ENCODE measurements at places on chromosomes 13 and 19.

DNA sequence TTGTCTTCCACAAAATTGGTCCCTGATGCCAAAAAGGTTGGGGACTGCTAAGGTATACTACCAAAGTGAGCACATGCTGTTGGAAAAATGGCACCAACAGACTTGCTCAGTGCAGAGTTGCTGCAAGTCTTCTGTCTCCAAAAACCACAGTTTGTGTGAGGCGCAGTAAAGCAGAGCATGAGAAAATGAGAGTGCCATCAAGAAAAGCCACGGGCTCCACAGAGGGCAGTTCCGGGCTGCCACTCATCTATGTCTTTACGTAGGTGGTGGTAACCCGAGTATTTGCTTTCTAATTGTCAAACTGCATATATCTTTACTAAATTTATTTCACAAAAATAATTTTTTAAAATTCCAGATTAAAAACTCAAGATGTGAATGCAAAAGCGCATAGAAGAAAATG, 123.8 kb downstream of the RNF17 start:
- no peak for DNase-seq

DNA sequence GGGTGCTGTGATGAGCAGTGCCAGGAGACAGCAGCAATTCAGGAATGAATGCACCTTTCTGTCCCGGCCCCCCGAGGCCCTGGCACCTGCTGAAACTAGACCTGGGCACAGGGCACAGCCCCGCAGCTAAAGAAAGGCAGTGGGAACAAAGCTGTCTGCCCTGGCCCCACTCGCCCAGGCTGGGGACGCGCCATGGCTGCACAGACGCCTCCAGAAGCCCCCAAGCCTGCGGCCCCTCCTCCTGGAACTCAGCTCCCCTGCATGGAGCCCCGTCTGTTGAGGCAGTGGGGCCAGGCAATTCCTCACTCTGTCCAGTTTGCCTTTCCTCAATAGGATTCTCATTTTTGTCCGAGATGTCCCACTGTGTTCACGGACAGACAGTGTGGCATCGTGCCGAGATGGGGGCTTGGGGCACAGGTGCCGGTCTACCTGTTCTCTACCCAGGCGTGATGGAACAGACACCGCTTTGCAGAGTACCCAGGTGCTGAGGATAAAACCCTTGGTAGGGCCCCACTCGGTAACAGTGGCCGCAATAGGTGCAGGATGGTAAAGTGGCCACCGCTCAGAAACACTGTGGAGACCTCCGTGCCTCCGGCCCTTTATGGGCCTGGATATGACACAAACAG, 146.5 kb upstream of the SOX1 start:
- DNase-seq, result no peak

- DNase-seq, result no peak
These were observed 1.2 kb upstream of the LENG9 start for GRCh38 chr19:54464630-54465425.

DNA sequence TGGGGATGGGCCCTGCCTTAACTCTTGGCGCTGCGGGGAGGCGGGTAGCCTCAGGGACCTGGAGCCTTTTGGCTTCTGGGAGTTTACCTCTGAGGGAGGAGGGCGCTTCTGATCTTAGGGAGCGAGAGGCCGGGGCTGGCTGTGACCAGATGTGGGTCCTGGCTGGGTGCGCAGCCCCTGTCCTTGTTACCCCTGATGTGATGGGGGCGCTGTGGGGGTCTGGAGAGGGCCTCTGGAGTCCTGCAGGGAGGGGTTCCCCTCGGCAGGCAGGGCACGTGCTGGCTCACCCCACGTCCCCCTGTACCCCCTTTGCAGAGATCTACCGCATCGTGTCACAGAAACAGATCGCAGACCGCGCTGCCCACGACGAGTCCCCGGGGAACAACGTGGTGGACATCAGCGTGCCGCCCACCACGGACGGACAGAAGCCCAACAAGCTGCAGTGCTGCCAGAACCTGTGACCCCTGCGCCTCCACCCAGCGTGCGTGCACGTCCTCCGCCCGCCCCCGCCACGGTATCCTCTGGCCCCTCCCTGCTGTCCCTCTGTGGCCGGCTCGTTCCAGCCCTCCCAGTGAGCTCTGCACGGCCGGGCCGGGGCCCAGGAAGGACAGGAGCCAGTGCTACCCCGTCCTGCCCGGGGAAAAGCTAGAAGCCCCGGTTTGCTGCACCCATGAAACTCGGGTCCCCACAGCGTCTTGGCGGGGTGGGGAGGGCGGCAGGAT, 9.8 kb upstream of the MARCHF2 start:
- no peak for DNase-seq

DNA sequence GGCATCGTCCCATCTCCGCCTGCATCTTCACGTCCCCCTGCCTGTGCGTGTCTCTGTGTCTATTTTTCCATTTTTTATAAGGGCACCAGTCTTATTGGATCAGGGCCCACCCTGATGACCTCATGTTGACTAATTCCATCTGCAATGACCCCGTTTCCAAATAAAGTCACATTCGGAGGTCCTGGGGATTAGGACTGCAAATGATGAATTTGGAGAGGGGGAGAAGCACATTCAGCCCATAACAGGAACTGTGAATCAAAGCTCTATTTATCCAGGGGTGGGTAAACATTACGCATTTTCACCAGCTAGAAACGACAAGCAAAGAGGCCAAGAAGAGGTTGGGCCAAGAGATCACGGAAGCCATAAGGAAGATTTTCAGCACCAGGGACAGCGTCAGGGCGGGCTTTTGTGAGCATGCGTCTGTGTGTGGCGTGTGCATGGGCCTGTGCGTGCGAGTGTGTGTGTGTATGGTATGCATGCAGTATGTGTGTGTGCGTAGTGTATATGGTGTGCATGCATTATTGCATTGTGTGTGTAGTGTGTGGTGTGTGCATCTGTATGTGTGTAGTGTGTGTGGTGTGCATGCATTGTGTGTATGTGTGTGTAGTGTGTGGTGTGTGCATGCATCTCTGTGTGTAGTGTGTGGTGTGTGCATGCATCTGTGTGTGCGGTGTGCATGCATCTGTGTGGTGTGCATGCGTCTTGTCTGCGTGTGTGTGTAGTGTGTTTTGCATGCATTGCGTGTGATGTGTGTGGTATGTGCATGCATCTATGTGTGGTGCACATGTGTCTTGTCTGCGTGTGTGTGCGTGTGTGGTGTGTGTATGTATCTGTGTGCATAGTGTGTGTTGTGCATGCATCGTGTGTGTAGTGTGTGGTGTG, 19.6 kb downstream of the CELF5 start:
- no peak for DNase-seq

DNA sequence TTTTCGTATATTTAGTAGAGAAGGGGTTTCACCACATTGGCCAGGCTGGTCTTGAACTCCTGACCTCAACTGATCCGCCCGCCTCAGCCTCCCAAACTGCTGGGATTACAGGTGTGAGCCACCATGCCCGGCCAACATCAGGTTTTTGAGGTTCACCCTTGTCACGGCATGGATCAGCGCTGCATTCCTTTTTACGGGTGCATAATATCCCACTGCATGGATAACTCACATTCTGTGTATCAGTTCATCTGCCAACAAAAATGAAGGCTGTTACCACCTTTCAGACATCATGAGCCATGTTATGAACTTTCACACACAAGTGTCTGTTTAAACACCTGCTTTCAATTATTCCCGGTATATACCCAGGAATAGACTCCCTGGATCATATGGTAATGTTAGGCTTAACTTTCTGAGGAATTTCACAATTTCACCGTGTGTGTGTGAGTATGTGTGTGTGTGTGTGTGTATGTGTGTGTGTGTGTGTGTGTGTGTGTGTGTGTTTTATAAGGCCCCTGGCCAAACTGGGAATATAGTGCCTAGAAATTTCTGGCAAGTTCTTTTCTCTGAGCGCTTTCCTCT, 52.2 kb downstream of the AP1M1 start:
- DNase-seq, result no peak

GRCh38 chr19:42693760-42694350, 46.4 kb downstream of the PSG3 start:
- DNase-seq, result peak; percentile 6

DNA sequence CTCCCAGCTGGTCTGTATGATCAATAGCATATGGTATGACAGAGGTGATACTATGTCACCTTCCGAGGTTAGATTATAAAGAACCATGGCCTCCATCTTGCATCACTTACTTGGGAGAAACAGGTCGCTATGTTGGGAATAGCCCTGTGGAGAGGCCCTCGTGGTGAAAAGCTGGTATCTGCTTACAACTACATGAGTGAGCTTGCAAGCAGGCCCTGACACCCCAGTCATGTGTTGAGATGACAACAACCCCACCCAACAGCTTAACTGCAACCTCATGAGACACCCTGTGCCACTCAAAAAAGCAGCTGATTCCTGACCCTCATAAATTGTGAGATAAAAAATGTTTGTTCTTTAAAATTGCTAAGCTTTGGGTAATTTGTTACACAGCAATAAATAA, 18.8 kb downstream of the MTRF1 start:
- DNase-seq, result no peak

DNA sequence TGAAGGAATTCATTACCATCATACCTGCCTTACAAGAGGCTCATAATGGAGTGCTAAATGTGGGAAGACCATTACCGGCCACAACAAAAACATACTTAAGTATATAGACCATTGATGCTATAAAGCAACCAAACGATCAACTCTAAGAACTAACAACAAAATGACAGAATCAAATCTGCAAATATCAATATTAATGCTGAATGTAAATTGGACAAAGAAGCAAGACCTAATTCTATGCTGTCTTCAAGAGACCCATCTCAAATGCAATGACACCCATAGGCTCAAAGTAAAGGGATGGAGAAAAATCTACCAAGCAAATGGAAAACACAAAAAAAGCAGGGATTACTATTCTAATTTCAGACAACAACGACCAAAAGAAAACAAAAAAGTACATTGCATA, 52.3 kb upstream of the GPC6 start:
- DNase-seq, result no peak

- DNase-seq, result no peak
These were observed 31.4 kb downstream of the DNAJC3 start for GRCh38 chr13:95708391-95708774.

DNA sequence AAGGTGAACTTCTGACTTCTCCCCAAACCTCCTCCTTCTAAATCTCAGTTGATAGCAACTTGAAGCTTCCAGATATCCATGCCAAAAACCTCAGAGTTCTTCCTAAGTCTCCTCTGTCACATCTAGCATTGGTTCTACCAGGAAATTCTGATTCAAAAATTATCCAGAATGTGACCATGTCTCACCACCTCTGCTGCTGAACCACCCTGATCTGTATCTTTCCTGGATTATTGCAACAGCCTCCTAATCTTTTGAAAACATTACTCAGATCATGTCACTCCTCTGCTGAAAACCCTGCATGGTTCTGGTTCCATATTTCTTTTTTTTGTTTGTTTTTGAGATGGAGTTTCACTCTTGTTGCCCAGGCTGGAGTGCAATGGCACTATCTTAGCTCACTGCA, 78.7 kb upstream of the TNFSF11 start:
- DNase-seq, result no peak

DNA sequence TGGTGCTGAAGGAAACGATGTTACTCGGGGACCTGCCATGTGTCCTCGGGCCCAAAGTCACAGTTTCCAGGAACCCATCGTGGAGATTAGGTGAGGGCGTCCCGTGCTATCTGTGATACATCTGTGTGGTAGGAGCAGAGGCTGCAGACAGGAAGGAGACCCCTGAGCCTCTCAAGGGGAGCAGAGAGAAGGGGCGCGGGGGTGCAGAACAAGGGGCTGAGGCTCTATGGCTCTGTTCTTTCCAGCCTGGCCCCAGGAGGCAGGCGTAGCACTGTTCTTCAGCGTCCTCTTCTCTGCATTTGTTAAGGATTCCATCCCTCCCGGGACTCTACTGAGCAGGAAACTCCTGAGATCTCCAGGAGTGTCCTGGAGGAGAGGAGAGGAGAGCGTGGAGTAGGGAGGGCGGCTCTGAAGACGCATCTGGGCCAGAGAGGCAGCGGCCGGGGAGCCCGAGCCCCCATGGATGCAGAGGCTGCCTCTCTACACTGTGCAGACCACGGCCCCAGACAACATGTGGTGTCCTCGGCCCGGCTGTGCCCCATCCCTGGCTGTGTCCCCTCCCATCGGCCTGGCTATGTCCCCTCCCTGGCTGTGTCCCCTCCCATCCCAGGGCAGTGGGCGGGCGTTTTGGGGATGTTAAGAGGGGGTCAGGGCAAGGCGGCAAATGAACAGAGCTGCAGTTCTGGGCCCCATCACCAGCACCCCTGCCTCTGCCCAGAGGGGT, 118.0 kb downstream of the ATP11A start:
- DNase-seq, result no peak

GRCh38 chr13:45511310-45512097, 46.8 kb downstream of the COG3 start:
- peak; percentile 23 for DNase-seq

DNA sequence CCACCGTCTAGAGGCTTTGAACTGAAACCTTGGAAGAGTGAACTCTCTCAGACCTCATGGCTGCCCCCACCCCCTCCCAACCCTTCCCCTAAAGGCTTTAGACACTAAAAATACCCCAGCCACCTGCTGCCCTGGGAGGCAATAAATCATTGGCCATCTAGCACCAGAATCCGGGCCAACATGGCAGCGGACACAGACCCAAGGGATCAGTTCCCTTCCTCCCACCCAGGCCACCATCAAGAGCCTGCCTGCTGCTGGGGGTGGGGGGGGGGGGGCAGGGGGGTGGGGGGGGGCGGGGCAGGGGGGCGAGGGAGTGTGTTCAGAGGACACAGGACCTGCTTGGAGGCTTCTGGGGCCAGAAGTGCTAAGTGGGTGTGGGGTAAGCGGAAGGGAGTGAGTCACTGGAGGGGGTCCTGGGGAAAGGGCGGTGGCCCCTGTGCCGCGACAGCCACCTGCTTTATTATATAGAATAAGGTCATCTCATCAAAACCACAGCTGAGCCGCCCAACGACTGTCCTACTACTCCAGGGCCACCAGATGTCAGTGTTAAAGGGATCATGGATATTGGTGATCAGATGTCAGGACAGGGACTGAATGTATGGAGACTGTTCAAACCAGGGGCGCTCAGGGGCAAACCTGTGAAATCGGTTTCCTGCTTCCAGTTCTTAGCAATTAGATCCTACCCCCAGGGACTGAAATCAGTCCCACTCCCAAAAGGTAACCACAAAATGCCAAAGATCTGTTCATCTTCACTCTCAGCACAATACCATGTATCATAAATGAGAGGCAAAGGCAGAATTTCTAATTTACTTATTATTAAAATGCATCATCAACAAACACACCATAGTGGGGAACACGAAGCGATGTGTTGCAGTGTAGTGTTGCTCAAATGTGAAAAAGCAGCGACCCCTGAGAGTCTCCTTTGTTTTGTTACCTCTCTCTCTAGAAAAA, 24.3 kb downstream of the ARL11 start:
- no peak for DNase-seq

GRCh38 chr13:25067064-25067463, 28.9 kb upstream of the PABPC3 start:
- DNase-seq, result no peak

- no peak for DNase-seq
These were observed 33.7 kb upstream of the ZNF724 start for GRCh38 chr19:23283925-23284324.

DNA sequence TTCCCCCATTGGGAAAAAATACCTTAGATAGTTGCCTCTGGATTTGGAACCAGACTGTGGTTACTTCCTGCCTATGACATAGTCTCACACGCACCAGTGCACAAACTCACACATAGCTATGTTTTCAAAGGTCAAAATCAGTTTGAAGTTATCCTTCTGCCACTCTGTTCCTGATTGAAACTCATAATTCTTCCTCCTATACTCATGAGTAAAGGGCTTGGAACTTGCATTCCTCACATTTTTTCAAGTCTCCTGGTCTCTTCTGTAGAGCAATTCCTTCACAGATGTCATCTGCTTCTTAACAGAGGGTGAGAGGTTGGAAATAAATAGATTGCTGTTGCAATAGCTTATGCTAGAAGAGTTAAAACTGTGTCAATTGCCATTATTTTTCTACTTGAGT, 18.6 kb upstream of the POSTN start:
- DNase-seq, result peak; percentile 93
